ENCODE measurements at places on chromosomes 5 and 9.

- DNase-seq = no peak
These were observed 5.7 kb downstream of the NIPSNAP3B start for GRCh38 chr9:104769655-104770054.

GRCh38 chr5:53712327-53712726, 151.9 kb downstream of the NDUFS4 start:
- peak; percentile 10 for DNase-seq

DNA sequence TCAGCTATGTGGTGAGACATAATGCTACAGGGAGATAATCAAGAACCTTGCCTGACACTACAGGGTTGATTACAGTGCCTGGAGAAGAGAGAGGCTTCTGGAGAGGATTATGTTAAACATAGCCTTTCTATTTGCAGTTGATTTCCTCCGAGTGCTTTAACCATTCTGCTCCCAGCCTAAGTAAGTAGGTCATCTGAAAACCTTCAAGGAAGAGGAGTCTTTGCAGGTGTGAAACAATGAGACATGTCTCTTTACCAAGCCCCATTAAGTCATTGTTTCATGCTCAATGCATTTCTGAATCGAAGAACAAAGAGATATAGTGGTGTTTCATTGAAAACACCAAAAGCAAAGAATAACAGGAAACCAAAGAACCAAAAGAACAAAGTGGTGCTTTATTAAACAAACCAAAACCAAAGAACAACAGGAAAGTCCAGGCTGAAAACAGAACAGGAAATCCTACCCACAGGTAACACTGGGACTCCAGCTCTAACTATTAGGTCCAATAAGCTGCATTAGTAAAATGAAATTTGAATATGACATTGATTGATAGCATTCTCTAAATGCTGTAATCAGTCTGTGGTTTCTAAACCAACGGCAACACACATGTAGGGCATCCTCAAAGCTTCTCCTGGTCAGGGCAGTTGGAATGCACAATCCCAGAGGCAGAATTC, 113.3 kb upstream of the SPATA31D4 start:
- DNase-seq = no peak

GRCh38 chr5:161547406-161547737, 847 bp upstream of the GABRB2 start:
- DNase-seq = no peak

GRCh38 chr9:76613150-76613781, 151.0 kb upstream of the PCA3 start:
- no peak for DNase-seq

DNA sequence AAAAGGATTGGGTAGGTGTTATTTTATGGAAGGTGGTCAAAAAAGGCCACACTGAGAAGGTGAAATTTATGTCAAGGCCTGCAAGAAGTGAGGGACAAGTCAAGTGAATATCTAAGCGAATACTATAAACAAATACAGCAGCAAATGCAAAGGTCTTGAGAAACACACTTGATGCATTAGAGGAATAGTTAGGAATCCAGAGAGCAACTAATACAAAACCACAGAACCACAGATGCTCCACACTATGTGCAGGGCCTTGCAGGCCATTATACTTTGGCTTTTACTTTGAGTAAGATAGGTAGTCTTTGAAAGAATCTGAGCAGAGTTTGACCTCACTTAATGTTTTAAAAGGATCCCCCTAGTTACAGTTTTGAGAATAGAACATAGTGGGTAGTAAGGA, 4.6 kb downstream of the ZNF622 start:
- peak; percentile 66 for DNase-seq
